Spinal cord (tissue), 10 donors: ENCODE measurements at places on chromosomes 1 and 21. TPM values are rescaled to one million over a fixed set of nuclear protein-coding genes. Genes with fewer than 3 reads are reported as not detected.

The ELAPOR1 gene
- 9.2 TPM for polyA plus RNA-seq

The PTGS2 gene
- 0.84 TPM for polyA plus RNA-seq

The GBP2 gene
- 0.57 TPM for polyA plus RNA-seq

The WNT3A gene
- polyA plus RNA-seq = not detected

The FLG2 gene
- polyA plus RNA-seq = 0.11 TPM

The DVL1 gene
- polyA plus RNA-seq = 87.1 TPM

The TMEM269 gene
- polyA plus RNA-seq = 1.6 TPM

The OR10J1 gene
- not detected for polyA plus RNA-seq

The HSPA6 gene
- polyA plus RNA-seq = 1.2 TPM

The C1orf167 gene
- not detected for polyA plus RNA-seq

The HRNR gene
- polyA plus RNA-seq = 0.03 TPM

The CNKSR1 gene
- 6.1 TPM for polyA plus RNA-seq

The GJB4 gene
- not detected for polyA plus RNA-seq

The RHBDL2 gene
- 2.8 TPM for polyA plus RNA-seq

The TTLL7 gene
- 36.1 TPM for polyA plus RNA-seq

The FCRL2 gene
- polyA plus RNA-seq = not detected

GRCh38 chr1:37018510-37018909 is 15.8 kb downstream of the GRIK3 start:
- H3K36me3 ChIP-seq = no peaks in the 10 kb centered on the region
- peaks cover 2% of the 10 kb centered on the region for H3K27me3 ChIP-seq
- no peak overlapping the region for H3K27ac ChIP-seq
- no peak for DNase-seq
- no peak overlapping the region for H3K4me3 ChIP-seq

GRCh38 chr1:47233186-47233585 is 1.2 kb upstream of the TAL1 start:
- H3K36me3 ChIP-seq = no peaks in the 10 kb centered on the region
- no peak overlapping the region for H3K27ac ChIP-seq
- no peak for DNase-seq
- H3K4me1 ChIP-seq = peaks cover 29% of the 10 kb centered on the region
- H3K27me3 ChIP-seq = peaks cover 79% of the 10 kb centered on the region

DNA sequence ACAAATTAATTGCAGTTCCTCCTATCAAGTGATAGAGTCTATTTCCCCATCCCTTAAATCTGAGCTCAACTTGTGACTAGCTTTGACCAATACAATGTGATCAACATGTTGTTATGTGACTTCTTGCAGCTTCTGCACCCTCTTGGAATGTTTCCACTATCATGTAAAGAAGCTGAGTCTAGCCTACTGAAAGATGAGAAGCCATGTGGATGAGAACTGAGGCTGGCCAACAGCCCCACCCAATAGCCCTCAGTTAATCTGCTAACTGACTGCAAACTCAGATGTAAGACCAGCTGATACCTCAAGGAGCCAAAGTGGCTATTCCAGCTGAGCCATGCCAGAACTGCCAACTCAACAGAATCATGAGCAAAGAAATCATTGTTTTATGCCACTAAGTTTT is 44.0 kb downstream of the LYST start:
- no peak overlapping the region for H3K27ac ChIP-seq
- no peak for DNase-seq
- H3K36me3 ChIP-seq = no peaks in the 10 kb centered on the region
- H3K4me1 ChIP-seq = no peaks in the 10 kb centered on the region

DNA sequence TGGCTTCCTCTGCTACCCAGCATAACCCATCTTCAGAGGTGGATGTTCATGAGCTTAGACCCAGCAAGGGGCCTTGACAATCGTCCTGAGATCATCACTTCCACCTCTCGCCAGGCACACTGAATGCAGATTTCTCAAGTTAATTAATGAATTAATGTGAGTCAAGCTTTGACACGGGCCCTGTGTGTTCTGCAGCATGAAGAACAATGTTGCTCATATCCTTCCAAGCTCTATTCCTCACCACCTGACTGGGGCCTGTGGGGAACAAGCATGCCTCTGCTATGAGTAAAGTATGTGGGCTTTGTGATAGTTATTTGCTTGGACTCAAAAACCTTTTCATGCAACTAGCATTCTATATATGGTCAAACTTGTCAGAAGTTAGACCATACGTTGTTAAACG is 122.0 kb downstream of the SEC16B start:
- H3K27ac ChIP-seq = no peak overlapping the region
- H3K4me3 ChIP-seq = no peak overlapping the region
- H3K4me1 ChIP-seq = no peaks in the 10 kb centered on the region

GRCh38 chr1:202162047-202162417 is 1.6 kb upstream of the PTPN7 start:
- no peak for DNase-seq
- H3K36me3 ChIP-seq = peaks cover 5% of the 10 kb centered on the region
- peaks cover 38% of the 10 kb centered on the region for H3K4me1 ChIP-seq
- no peak overlapping the region for H3K27ac ChIP-seq
- H3K27me3 ChIP-seq = no peaks in the 10 kb centered on the region

DNA sequence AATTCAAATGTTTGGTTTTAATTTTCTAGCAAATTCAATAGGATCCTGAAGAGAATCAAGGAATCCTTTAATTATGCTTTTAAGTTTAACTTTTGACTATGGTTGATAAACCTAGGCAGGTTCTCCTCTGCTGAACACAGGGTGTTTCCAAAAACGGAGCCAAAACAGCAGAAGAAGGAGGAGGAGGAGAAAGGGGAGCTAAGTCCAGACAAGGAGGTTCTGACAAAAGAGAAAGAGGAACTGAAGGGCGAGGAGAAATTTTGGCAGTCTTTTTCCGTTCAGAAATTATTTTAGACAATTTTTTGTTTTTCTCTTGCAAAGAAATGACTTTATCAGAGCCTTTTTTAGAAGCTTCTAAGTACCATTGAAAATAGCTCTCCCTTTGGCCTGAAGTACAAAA is 33.2 kb upstream of the FNBP1L start:
- H3K27ac ChIP-seq = no peak overlapping the region
- no peaks in the 10 kb centered on the region for H3K36me3 ChIP-seq
- no peaks in the 10 kb centered on the region for H3K4me1 ChIP-seq
- DNase-seq = no peak

DNA sequence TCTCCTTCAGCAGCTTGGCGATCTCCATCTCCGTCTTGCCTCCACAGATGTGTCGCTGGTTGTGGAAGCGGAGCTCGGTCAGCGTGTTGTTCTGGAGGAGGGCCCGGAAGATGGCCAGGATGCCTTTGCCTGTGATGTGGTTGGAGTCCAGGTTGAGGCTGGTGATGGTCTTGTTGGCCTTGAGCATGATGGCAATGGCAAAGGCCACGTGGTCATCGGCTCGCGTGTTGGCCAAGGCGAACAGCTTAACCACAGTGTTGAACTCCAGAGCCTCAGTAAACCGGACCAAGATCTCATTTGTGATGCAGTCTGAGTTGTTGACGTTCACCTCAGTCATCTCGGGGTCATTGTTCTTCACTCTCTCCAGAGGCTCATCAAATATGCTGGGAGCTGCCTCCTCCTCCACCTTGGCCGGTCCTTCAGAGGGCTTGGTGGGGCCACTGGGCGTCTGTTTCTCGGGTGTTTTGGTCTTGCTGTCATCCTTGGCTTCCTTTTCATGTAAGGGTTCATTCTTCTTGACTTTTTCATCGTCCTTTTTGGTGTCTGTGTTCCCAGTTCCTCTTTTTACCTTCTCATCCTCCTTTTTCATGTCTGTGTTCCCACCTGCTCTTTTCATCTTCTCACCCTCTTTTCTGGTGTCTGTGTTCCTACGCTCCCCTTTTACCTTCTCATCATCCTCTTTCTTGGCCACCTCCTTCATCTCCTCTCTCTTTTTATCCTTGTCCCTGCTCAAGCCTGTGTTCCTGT is 11.2 kb downstream of the SHISA4 start:
- H3K4me1 ChIP-seq = peaks cover 20% of the 10 kb centered on the region
- no peak overlapping the region for H3K4me3 ChIP-seq
- H3K27me3 ChIP-seq = no peaks in the 10 kb centered on the region
- DNase-seq = no peak
- no peak overlapping the region for H3K27ac ChIP-seq

DNA sequence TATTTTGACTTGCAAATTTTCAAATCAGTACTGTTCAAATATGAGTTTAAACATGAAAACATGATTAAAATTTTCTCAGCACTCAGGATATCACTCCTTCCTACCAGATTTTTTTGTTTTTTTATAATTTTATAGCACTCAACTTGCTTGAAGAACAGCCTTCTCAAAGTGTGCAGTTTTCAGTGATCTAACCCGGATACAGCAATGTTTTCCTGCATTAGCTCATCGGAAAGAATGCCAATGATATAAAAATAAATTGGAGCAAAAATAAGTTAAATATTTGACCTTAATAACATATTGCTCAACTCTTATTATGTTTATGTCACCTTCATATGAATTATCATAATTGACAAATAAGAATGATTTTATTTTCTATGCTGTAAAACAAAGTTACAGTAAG is 766.8 kb downstream of the USP25 start:
- no peak for DNase-seq
- no peak overlapping the region for H3K4me3 ChIP-seq
- no peaks in the 10 kb centered on the region for H3K36me3 ChIP-seq

DNA sequence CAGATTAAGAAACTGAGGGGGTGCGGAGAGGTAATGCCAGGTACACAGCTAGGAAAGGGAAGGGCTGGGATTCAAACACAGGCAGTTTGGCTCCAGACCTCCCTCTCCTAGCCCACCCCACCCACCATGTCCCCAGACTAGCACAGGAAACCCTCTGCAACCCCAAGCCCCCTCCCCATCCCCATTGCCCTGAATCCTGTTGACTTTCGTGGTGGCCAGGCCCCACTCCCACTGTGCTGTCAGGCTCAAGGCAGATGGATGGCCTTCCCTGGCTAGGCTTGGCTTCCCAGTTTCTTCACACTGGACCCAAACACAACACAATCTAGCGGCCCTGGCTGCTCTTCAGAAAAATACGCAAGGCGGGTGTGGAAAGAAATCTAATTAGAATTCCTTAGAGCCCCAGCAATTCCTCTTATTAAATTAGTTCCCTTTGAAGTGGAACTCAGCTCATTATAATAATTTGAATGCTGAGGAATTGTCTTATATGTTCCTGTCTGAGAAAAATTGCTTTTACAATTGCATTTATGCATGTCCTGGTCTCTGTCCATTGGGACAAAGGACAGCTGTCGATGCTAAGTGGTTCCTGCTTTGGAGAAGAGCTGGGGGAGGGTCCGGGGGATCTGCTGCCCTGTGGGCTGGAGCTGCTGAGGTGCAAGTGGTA is 97.4 kb downstream of the SYF2 start:
- no peaks in the 10 kb centered on the region for H3K36me3 ChIP-seq
- no peak overlapping the region for H3K4me3 ChIP-seq
- DNase-seq = peak; percentile 29
- H3K27ac ChIP-seq = no peak overlapping the region
- peaks cover 9% of the 10 kb centered on the region for H3K4me1 ChIP-seq
- peaks cover 2% of the 10 kb centered on the region for H3K27me3 ChIP-seq

- no peak overlapping the region for H3K27ac ChIP-seq
- no peaks in the 10 kb centered on the region for H3K4me1 ChIP-seq
- no peaks in the 10 kb centered on the region for H3K36me3 ChIP-seq
- H3K27me3 ChIP-seq = no peaks in the 10 kb centered on the region
- no peak for DNase-seq
- H3K4me3 ChIP-seq = no peak overlapping the region
Measured at GRCh38 chr1:76593618-76594017, 273.7 kb upstream of the ST6GALNAC5 start.

DNA sequence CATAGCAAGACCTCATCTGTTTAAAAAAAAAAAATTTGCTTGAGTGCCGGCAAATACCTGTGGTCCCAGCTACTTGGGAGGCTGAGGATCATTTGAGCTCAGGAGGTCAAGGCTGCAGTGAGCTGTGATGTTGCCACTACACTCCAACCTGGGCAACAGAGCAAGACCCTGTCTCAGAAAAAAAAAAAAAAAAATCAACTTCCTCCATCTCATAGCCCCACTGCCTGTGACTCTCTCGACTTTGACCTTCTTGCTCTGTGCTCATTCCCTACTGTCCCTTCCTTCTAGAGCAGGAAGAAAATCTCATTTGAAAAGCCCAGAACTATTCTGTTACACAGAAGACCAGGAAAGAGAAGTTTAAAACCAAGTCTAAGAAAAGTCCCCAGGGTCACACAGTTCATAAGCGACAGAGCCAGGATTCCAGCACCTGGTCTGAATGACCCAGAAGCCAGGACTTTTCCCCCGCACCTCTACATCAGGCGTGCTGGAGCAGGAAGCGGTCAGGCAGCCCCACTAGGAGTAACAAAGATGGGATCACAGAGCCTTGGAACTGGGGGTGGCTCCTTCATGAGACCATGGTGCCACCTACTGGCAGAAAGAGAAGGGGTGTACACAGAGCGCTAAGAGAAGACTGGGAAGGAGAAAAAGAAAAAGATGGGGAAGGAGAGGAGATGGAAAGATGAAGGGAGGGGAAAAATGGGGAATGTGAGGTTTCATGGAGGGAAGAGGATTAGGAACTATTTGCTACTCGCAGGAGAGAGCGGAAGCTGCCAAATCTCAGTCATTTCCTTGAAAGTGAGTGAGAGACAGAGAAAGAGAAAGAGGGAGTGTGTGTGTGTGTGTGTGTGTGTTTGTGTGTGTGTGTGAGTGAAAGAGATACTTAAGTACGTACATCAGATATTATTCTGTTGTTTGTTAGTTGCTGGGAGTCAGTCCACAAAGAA is 3.1 kb upstream of the P3R3URF start:
- H3K4me3 ChIP-seq = no peak overlapping the region
- H3K4me1 ChIP-seq = peaks cover 16% of the 10 kb centered on the region
- no peak overlapping the region for H3K27ac ChIP-seq
- H3K27me3 ChIP-seq = no peaks in the 10 kb centered on the region

DNA sequence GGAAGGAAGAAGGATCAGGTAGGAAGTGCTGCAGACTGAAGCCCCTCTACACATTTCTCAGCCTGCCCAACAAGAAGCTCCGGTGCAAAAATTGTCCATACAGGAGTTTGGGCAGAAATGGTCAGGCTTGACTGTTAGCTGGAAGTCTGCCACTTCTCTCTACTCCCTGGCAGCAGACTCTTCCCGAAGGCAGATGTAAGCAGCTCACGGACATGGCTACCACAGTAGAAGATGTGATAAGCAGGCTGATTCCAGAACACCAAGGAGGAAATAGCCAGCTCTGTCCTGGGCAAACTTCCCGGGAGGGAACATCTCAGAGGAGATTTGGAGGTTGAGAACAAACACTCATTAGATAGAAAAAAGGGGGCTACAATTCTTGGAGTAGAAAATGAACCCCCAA is 52.6 kb downstream of the TRABD2B start:
- no peaks in the 10 kb centered on the region for H3K36me3 ChIP-seq
- no peak overlapping the region for H3K27ac ChIP-seq
- DNase-seq = peak; percentile 34
- no peak overlapping the region for H3K4me3 ChIP-seq
- H3K4me1 ChIP-seq = peaks cover 7% of the 10 kb centered on the region
- no peaks in the 10 kb centered on the region for H3K27me3 ChIP-seq
